ENCODE measurements at places on chromosomes 6 and 20.

DNA sequence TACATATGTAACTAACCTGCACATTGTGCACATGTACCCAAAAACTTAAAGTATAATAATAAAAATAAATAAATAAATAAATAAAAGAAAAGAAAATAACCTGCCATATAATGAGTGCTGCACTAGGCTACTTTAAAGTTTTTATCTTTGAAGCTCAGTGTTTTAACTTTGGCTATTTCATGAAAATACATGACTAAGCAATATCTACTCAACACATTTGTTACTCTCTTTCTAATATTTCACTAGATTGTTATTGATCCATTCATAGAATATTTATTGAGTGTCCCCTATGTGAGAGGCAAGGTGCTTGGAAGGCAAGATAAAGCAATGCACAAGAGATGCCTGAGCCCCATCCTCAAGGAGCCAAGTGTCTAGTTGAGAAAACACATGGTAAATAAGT is 221.7 kb downstream of the SLC35F1 start:
- DNase-seq: no peak

DNA sequence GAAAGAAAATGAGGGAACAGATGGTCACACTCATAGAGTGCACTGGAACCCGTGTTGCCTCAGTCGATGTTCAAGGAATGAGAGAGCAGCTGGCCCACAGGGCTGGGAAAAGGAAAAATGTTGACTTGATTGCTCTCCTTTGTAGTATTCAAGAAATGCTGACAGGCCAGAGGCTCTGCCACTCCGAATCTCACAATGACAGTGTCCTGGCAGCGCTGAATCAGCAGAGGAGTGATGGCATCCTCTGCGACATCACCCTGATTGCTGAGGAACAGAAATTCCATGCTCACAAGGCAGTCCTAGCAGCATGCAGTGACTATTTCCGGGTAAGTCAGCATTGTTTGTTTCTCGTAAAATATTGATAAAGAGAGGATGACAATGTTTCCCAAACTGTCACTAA is 51.3 kb downstream of the KLHL32 start:
- DNase-seq: no peak

GRCh38 chr6:142459271-142459670 is 157.5 kb downstream of the ADGRG6 start:
- no peak for DNase-seq

- no peak for DNase-seq
Measured at GRCh38 chr6:104585646-104586045, 274.1 kb downstream of the HACE1 start.

GRCh38 chr6:41036186-41036585 is 2.8 kb downstream of the UNC5CL start:
- DNase-seq: no peak

DNA sequence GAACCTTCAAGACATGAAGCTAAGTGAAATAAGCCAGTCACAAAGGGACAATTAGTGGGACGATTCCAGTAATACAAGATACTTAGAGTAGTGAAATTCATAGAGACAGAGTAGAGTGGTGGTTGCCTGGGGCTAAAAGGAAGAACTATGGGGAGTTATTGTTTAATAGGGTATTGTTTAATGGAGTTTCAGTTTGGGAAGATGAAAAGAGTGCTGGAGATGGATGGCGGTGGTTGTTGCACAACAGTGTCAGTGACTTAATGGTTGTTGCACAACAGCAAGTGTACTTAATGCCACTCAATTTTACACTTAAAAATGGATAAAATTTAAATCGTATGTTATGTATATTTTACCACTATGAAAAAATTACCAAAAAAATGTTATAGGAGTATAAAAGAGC is 209.7 kb upstream of the TENT5A start:
- DNase-seq: no peak

DNA sequence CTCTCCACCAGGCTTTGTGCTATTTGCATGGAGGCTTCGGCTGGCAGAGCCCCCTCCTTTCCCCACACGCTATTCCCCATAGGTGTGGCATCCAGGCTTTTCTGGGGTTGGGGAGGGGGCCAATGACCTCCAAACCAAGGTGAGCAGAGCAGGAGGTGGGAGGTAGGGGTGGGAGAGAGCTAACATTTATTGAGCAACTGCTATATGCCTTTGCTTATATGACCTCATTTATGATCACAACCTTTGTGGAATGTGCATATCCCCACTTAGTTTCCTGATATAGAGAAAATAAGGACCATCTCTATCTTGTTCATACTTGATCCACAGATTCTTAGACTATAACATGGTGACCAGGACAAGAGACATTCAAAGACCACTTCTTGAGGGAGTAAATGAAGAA is 17.8 kb upstream of the SLC22A7 start:
- no peak for DNase-seq

DNA sequence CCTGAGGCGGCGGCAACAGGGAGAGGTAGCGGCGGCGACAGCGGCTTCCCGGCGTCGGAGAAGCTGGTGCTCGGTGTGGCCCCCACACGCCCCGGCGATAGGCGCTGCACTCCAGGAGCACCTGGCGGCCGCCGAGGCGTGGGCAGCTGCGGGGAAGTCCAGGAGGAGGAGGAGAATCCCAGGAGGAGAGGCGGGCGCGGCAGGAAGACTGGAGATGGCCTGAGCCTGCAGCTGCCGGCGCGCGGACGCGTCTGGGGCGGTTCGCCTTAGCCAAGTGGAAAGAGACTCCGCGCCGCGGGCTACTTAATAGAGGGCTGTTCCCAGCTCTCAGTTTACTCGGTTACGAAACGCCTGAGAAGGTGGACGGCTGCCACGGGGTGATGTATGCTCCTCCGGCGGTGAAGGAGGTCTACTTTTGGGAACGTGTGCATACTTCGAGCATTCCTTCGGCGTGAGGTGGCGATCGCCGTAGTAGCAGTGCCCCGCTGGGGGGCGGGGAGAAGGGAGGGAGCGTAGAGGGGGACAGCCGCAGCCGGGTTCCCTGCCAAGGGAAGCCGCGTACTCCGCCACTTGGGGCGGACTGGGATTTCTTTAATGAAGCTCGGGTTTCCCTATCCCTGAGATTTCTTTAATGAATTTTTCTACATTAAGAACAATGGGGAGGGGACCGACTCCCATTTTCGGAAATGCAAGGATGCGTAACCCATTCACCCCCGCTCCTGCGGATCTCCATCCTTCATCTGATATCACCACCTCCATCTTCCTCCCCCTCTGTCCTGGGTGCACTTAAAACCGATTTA is at the start of gene COL12A1:
COL12A1 (minus strand) TSS at position 278 of the 800 bp plus-strand sequence. CDS start 3,261 bp downstream, outside the sequence.
- no peak for DNase-seq

GRCh38 chr20:62558779-62559178 is 83.0 kb upstream of the GATA5 start:
- DNase-seq: no peak

DNA sequence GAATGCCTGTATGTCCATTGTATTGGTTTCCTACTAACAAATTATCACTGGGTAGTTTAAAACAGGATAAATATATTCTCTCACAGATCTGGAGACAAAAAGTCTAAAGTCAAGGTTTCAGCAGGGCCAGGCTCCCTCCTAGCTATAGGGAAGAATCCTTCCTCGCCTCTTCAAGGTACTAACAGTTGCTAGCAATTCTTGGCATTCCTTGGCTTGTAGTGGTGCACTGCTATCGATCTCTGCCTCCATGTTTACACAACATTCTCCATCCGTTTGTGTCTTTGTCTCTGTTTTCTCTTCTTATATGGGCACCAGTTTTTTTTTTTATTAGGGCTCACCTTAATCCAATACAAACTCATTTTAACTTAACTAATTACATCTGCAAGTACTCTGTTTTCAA is 48.9 kb downstream of the OR2B6 start:
- no peak for DNase-seq

DNA sequence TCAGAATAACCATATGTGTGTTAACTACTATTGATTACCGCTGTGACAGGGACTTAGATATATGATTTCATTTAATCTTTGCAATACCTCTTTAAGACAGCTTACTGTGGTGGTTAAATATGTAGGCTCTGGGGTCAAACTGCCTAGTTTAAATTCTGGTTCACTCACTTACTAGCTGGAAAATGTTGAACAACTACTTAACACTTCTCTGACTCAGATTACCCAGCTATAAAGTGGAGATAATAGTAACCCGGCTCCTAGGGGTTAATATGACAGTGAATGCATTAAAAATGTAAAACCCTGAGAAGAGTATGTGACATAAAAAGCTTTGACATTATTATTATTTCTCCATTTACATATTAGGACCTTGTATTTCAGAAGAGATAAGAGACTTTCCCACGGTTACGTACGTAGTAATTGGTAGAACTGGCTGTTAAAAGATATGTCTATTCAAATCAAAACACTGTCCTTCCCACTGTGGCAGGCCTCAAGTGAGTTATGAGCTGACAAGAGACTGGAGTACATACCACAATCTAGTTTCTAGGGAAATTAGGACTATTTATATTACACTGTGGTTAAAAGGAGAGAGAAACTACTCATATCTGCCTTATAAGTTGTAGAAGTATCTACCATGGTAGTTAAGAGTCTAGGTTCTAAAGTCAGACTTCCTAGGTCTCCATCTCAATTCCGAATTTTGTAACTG is 4.4 kb upstream of the PLCB1 start:
- DNase-seq: no peak

- no peak for DNase-seq
Measured at GRCh38 chr20:8265588-8265987, 133.5 kb downstream of the PLCB1 start.

DNA sequence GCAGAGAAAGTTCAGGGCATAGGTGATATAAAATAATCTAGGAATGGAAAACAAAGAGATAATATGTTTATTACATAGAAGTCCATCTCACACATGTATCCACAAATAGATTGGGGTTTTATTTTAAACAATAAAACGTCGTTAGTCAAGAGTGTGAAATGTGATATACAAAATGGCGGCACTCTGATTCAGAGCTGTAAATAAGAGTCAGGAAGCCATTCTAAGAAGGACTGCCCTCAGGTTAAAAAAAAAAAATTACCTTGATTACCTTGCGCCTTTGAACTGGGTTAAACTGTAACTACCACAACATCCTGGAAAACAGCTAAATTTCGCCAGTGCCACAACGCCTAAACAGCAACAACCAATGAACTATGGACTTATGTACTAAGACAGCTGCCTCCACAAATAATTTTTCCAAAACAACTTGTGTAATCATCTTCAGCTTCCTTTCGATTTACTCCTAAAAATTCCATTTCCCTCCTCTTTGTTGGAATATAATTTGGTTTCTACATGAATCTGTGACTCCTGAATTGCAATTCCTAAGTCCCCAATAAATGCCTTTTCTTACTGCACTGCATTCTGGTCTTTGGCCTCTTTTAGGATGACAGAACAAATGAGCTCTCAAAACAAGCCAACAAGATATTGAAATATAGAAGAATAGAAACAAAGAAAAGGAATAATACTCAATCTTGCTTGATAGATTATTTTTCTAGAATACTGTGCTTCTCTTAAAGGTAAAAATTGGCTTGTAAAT is 1019.5 kb upstream of the MAP3K7 start:
- no peak for DNase-seq

GRCh38 chr6:114170372-114170771 is 172.5 kb downstream of the HS3ST5 start:
- DNase-seq: no peak

DNA sequence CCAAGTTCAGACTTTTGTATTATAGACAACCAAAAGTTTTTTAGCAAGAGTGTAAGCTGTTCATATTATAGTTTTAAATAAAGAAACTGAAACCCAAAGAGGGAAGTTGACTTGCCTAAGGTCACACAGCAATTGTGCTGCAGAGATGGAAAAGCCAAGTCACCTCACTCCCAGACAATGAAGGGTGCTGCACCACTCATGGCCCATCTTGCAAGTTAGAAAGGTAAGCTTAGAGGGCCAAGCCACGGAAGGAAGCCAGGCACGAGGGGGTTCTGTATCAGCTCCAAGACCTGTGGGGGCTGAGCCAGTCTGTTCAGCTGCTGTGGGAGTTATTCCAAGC is 860 bp downstream of the DEFB124 start:
- DNase-seq: no peak

- no peak for DNase-seq
Measured at GRCh38 chr6:135600086-135600702, 102.7 kb upstream of the AHI1 start.
